ENCODE measurements at places on chromosomes 4 and X.

GRCh38 chrX:151873096-151873495, 39.6 kb upstream of the MAGEA4 start:
- no peak for DNase-seq

- DNase-seq, result no peak
Observed at GRCh38 chr4:145045180-145045579, 52.8 kb downstream of the ANAPC10 start.

GRCh38 chr4:8907596-8908205, 36.1 kb upstream of the HMX1 start:
- DNase-seq, result no peak

GRCh38 chr4:21765810-21766407, 182.7 kb downstream of the KCNIP4 start:
- DNase-seq, result no peak

DNA sequence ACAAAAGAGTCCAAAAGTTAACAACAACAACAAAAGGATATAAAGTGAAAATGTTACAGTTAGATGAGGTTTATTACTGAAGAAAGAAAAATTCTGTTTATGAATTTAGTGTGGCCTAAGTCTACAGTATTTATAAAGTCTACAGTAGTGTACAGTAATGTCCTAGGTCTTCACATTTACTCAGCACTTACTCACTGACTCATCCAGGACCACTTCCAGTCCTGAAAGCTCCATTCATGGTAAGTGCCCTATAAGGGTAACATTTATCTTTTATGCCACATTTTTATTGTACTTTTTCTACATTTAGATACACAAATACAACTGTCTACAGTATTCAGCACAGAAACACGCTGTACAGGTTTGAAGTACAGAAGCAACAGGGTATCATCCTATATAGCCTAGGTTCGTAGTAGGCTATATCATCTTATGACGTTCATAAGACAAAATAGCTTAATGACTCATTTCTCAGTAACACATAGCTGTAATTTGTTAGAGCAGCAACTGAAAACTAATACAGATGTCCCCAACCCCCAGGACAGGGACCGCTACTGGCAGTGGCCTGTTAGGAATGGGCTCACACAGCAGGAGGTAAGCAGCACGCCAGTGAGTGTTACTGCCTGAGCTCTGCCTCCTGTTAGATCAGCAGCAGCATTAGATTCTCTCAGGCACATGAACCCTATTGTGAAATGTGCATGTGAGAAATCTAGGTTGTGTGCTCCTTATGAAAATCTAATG, 61.3 kb downstream of the CENPC start:
- DNase-seq, result no peak

DNA sequence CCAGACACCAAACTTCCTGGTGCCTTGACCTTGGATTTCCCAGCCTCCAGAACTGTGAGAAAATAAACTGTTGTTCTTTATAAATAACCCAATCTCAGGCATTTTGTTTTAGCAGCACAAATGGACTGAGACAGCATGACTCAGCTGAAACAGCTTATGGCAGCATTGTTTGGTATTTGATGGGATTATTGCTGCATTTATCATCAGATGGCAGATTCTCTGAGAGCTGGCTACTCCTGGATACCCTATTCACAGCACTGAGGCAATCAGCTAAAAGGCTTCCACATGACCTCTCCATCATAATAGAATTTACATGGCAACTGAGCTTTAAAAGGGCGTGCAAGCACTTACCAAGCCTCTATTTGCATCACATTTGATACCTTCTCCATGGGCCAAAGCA, 623.1 kb upstream of the CPEB2 start:
- DNase-seq, result no peak
